ENCODE measurements at places on chromosomes 16 and 17.

- no peak overlapping the region for H3K27ac ChIP-seq
- no peaks in the 10 kb centered on the region for H3K36me3 ChIP-seq
- peaks cover 46% of the 10 kb centered on the region for H3K27me3 ChIP-seq
- no peak for DNase-seq
- no peak overlapping the region for H3K4me3 ChIP-seq
Measured at GRCh38 chr16:89002851-89003830, 26.1 kb upstream of the CBFA2T3 start.

DNA sequence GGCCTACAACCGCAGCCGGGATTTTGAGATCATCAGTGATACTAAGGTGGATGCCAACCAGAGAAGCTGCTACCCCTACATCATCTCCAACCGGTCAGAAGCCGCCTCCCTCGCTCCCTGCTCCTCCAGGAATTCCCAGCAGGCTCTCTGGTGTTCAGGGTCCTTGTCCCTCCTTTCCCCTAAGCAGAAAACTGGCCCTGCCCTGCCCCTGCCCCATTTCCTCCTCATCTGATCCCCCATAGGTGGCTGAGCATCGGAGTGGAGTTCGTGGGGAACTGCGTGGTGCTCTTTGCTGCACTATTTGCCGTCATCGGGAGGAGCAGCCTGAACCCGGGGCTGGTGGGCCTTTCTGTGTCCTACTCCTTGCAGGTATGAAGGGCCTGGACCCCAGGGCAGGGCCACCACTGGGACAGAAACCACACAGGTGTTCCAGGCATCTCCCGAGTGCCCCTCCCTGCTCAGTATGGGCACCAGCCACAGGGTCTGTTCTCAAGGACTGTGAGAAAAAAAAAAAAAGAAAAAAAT lies 29.8 kb downstream of the ANKRD40 start:
- H3K4me1 ChIP-seq, result no peaks in the 10 kb centered on the region
- H3K27me3 ChIP-seq, result no peaks in the 10 kb centered on the region
- DNase-seq, result peak; percentile 45
- no peak overlapping the region for H3K4me3 ChIP-seq

DNA sequence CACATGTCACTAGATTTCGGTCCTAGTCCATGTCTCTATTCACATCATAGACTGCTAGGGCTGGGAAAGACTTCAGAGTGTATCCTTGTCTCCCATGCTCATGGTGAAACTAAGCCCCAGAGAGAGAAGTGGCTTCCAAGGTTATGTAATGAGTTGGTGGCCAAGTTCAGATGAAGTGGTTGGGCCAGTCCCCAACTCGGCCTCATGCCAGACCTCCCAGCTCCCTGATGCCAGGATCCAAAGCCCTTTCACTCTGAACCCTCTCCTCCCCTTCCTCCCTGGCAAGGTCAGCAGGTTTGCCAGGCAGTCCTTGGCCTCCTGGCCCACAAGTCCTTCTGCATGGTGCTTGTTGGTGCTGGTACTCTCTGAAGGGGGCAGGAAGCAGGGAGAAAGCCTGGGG lies 189.7 kb downstream of the AXIN2 start:
- no peak overlapping the region for H3K4me3 ChIP-seq
- no peaks in the 10 kb centered on the region for H3K4me1 ChIP-seq
- H3K27me3 ChIP-seq, result no peaks in the 10 kb centered on the region
- H3K27ac ChIP-seq, result no peak overlapping the region
- DNase-seq, result peak; percentile 87

- no peaks in the 10 kb centered on the region for H3K27me3 ChIP-seq
- no peaks in the 10 kb centered on the region for H3K4me1 ChIP-seq
- DNase-seq, result no peak
- no peak overlapping the region for H3K27ac ChIP-seq
- peaks cover 60% of the 10 kb centered on the region for H3K36me3 ChIP-seq
- no peak overlapping the region for H3K4me3 ChIP-seq
Measured at GRCh38 chr16:16108759-16109158, 114.5 kb downstream of the ABCC6 start.

DNA sequence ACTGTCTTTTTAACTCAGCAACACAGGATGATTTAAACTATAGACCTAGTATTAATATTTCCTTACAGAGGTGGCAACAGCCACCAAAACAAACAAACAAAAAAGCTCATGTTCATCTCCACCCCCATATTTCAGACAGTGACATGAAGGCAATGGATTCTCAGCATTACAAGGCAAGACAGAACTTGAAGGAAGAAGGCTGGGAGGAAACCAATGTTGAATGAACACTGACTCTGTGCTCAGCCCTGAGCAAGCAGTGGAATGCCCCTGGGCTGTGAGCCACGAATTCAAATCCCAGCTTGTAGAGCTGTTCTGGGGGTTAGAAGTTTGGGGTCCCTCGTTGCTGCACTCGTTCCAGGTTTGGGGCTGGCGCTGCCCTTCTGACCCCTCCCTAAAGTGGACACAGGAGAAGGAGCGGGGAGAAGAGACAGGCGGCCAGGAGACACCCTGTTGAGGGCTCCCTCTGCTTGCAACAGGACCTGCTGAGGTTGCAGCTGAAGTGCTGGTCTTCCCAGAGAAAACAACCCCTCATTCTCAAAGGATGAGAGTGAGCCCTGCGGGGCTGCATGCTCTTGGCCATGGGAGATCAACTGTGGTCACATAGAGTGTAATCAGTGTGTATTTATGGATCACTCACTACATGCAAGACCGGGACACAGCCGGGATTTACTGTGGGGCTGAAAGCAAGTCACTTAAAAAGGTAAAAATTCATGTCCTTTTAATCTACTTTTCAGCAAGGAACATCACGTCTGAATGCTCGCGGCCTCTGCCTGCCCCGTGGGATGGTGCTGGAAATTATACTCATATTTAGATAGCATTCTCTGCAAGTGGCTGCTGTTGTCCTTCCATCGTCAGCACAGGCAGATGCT lies 34.3 kb downstream of the MYH3 start:
- DNase-seq, result no peak
- H3K4me1 ChIP-seq, result no peaks in the 10 kb centered on the region
- no peaks in the 10 kb centered on the region for H3K36me3 ChIP-seq

GRCh38 chr16:19005561-19006445 lies 22.1 kb downstream of the TMC7 start:
- H3K4me1 ChIP-seq, result no peaks in the 10 kb centered on the region
- H3K36me3 ChIP-seq, result no peaks in the 10 kb centered on the region
- no peak overlapping the region for H3K27ac ChIP-seq
- no peak for DNase-seq
- no peaks in the 10 kb centered on the region for H3K27me3 ChIP-seq

DNA sequence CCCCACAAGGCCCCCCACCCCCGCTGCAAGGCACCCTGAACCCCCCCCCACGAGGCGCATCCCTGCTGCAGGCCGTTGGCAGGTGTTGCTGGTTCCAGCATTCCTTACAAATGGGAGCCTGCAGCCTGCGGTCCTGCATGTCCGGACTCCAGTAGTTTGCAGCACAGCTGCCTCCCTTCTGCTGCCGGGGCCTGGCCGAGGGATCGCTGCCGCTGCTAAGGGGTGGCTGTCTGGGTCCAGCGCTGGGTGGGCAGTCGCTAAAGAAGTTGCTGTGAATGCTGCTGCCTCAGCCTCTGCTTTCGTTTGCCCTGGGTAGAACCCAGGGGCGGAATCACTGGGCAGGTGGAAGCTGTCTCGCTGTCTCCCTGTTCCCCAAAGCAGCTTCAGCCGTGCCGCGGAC lies 11.8 kb downstream of the UTS2R start:
- H3K4me3 ChIP-seq, result no peak overlapping the region
- H3K27me3 ChIP-seq, result peaks cover 46% of the 10 kb centered on the region
- no peaks in the 10 kb centered on the region for H3K36me3 ChIP-seq
- H3K4me1 ChIP-seq, result peaks cover 6% of the 10 kb centered on the region
- no peak overlapping the region for H3K27ac ChIP-seq

GRCh38 chr16:67528222-67528869 lies at the start of gene RIPOR1:
Gene RIPOR1 (plus strand): TSS chr16:67528829. CDS start chr16:67538447, 9,618 bp downstream.
- peak within 1 kb of the TSS; percentile 88 for H3K27ac ChIP-seq
- H3K27me3 ChIP-seq, result no peaks in the 10 kb centered on the region
- peak; percentile 85 for DNase-seq
- H3K36me3 ChIP-seq, result no peaks in the 10 kb centered on the region

GRCh38 chr17:71085238-71086033 lies 916.1 kb downstream of the KCNJ2 start:
- H3K36me3 ChIP-seq, result no peaks in the 10 kb centered on the region
- H3K4me1 ChIP-seq, result no peaks in the 10 kb centered on the region
- H3K27me3 ChIP-seq, result no peaks in the 10 kb centered on the region
- no peak overlapping the region for H3K4me3 ChIP-seq
- H3K27ac ChIP-seq, result no peak overlapping the region

DNA sequence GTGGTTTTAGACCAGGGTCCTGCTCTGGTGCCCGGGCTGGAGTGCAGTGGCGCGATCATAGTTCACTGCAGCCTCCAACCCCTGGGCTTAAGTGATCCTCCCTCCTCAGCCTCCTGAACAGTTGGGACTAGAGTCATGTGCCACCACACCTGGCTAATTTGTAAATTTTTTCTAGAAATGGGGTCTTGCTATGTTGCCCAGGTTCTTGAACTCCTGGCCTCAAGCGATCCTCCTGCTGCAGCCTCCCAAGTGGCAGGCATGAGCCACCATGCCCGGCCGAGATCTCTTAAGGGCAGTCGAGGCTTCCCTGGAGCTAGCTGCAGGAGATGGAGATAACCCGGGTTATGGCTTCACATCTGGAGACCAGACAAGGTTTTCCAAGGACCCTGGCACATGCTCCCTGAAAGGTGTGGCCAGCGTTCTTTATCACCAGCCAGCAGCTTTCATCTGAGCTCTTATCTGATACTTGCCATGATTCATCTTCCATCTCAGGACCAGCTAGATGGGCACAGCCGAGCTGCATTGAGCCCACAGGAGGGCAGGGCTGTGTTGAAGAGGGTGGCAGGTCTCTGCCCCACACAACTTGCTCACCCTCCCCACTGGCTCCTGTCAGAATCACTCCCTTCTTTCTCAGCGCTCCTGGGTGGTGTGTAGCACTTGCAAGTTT lies 28.6 kb downstream of the SCNN1B start:
- H3K4me1 ChIP-seq, result no peaks in the 10 kb centered on the region
- no peaks in the 10 kb centered on the region for H3K36me3 ChIP-seq
- H3K27me3 ChIP-seq, result no peaks in the 10 kb centered on the region

DNA sequence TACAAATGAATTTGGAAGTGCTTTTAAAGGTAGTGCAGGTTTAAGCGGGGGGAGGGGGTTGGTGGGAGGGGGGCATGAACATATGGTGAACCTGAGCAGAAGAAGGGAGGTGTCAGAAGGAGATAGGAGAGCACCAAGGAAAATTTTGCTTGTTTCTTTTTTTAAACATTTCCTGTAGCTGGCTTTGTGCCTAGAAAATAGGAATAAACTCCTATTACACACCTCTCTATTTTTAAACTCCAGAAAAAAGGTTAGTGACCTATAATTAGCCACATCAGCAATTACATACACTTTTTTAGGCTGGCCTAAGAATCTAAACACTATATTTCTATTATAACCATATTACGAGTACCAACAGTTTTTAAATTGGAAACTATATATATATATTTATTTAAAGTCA lies 159.1 kb downstream of the SKAP1 start:
- peaks cover 7% of the 10 kb centered on the region for H3K27me3 ChIP-seq
- H3K4me1 ChIP-seq, result no peaks in the 10 kb centered on the region
- no peak overlapping the region for H3K27ac ChIP-seq
- H3K4me3 ChIP-seq, result no peak overlapping the region
- DNase-seq, result no peak

- H3K27me3 ChIP-seq, result peaks cover 13% of the 10 kb centered on the region
- no peak overlapping the region for H3K27ac ChIP-seq
- H3K4me3 ChIP-seq, result no peak overlapping the region
- no peak for DNase-seq
Measured at GRCh38 chr16:55662644-55663031, 6.8 kb downstream of the SLC6A2 start.

- H3K36me3 ChIP-seq, result no peaks in the 10 kb centered on the region
- no peak overlapping the region for H3K27ac ChIP-seq
- no peak for DNase-seq
- no peaks in the 10 kb centered on the region for H3K27me3 ChIP-seq
- H3K4me3 ChIP-seq, result no peak overlapping the region
- H3K4me1 ChIP-seq, result no peaks in the 10 kb centered on the region
Measured at GRCh38 chr17:66255112-66255511, 25.9 kb upstream of the APOH start.

GRCh38 chr16:72794319-72794718 lies 253.6 kb downstream of the ZFHX3 start:
- H3K4me1 ChIP-seq, result no peaks in the 10 kb centered on the region
- H3K27me3 ChIP-seq, result no peaks in the 10 kb centered on the region
- H3K4me3 ChIP-seq, result no peak overlapping the region
- H3K36me3 ChIP-seq, result peaks cover 47% of the 10 kb centered on the region
- DNase-seq, result no peak

GRCh38 chr16:85898521-85899442 lies at the start of gene IRF8:
Gene IRF8 (plus strand): TSS chr16:85899162. CDS start chr16:85903016, 3,854 bp downstream.
- H3K4me3 ChIP-seq, result peak within 1 kb of the TSS; percentile 65
- peaks cover 28% of the 10 kb centered on the region for H3K27me3 ChIP-seq
- no peaks in the 10 kb centered on the region for H3K36me3 ChIP-seq
- peak; percentile 91 for DNase-seq

DNA sequence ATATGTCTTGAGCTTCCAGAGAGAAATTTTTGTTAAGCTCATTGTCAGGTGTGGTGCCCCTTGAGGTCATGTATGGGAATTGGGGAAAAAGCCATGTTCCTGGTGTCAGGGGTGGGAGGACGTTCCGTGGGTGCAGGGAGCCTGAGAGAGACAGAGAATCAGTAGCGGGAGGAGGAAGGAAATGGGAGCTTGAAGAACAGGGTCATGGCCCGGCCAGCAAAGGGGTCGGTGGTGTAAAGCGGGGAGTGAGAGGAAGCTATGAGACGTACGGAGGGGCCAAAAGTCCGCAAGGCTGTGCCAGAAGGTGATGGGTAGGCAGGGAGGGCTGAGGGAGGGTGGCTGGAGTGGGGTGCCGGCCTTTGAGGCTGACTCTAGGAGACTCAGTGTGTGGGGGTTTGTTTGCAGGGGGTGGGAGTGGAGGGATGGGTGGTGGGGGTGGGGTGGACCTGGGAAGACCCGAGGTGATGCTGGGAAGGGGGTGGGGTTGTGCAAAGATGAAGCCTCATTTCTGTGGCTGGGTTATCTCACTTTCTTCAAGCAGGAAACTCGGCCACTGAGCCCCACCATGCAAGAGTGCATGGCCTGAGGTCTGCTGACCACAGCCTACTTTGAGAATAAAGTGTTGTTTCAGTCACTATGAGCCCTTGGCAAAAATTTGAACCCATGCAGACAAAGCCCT lies 63.6 kb downstream of the PLCG2 start:
- no peaks in the 10 kb centered on the region for H3K27me3 ChIP-seq
- no peaks in the 10 kb centered on the region for H3K36me3 ChIP-seq
- peaks cover 8% of the 10 kb centered on the region for H3K4me1 ChIP-seq
- DNase-seq, result no peak

- no peaks in the 10 kb centered on the region for H3K36me3 ChIP-seq
- DNase-seq, result no peak
- no peaks in the 10 kb centered on the region for H3K27me3 ChIP-seq
- H3K27ac ChIP-seq, result peak overlapping the region; percentile 78
- H3K4me3 ChIP-seq, result peak overlapping the region; percentile 84
Measured at GRCh38 chr16:58732545-58733247, 1.4 kb downstream of the GOT2 start.

GRCh38 chr17:66892246-66892645 lies 57.3 kb downstream of the CACNG5 start:
- peak; percentile 52 for DNase-seq
- no peaks in the 10 kb centered on the region for H3K36me3 ChIP-seq
- no peaks in the 10 kb centered on the region for H3K4me1 ChIP-seq
- H3K27me3 ChIP-seq, result no peaks in the 10 kb centered on the region
- no peak overlapping the region for H3K27ac ChIP-seq
